H9 (cell line): ENCODE measurements at places on chromosomes 12 and 14.

GRCh38 chr12:53603804-53604203 lies 22.4 kb downstream of the ATF7 start:
- DNase-seq = no peak

DNA sequence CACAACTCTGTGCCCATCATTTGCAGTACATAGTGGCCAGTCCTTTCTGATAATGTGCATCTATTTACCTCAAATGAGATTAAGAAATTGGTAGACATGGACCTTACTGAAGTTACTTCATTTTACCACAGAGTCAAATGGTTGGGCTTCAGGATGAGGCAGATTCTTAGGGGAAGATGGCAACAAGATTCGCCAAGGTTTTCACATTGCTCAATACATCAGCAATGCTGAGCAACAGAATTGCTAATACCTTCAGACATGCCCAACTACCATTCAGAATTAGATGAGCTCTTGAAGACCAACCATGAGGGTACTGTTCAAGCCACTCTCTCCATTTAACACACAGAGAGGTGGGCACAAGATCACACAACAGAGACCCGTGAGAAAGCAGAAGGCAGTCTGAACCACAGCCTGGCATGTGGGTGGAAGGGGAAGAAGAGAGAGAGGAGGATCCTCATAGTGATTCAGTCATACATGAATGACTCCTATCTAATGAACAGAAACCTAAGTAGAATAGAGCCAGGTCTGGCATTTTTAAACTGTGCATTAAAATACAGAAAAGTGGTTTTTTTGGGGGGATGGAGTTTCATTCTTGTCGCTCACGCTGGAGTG lies 28.5 kb downstream of the CPM start:
- DNase-seq = no peak

DNA sequence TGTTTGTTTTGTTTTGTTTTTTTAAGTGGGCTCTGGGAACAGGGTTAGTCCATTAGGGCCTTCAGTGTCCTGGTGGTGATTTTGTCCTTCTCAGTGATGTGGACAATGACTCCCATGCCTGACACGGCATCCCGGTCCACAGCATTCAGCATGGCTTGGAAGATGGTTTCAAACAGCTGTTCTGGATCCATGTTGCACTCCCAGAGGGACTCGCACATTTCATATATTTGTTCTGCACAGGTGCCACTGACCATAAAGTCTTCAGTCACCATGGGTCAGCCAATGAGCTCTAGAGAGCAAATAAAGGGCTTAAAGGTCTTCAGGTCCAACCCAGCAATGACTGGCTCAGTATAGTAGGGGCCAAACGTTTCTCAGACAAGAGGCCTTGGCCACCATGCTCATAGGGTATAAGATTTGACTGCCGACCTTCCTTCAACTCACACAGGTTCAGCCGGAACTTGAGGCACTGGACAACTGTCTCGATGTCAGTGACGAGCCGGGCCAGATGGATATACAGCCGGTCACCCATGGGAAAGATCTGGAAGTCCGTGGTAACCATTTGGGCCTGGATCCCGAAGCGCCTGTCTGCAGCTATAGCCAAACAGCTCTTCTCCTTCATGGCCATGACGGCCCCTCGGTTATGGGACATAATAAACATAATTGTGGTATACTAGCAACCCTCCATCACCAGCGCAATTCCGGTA lies 18.0 kb downstream of the OR10P1 start:
- no peak for DNase-seq

DNA sequence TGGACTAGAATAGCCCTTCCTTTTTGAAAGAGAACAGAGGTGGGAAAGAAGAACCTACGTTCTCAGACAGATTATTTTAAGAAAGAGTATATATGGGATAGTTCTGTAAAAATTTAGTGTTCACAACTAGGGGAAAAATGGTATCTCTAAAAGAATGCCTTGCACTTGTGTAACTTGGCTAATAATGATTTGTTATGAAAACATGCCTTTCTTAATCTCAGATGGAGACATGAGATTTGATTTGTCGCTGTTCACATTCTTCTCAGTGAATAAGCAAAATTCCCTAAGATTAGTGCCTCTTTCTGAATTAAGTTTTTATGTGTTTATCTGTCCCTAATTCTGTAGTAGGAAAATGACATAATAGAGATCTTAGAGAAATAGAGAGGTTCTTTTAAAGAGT lies 100.8 kb downstream of the USP15 start:
- no peak for DNase-seq

- DNase-seq = no peak
Measured at GRCh38 chr14:57295239-57295638, 26.5 kb downstream of the AP5M1 start.

GRCh38 chr12:12176402-12176801 lies 90.4 kb downstream of the LRP6 start:
- DNase-seq = no peak

GRCh38 chr14:34098045-34098984 lies 147.4 kb upstream of the EGLN3 start:
- no peak for DNase-seq

- no peak for DNase-seq
Measured at GRCh38 chr12:112375105-112375504, 7.1 kb downstream of the HECTD4 start.

- no peak for DNase-seq
Measured at GRCh38 chr14:44901696-44902095, 60.1 kb downstream of the KLHL28 start.

DNA sequence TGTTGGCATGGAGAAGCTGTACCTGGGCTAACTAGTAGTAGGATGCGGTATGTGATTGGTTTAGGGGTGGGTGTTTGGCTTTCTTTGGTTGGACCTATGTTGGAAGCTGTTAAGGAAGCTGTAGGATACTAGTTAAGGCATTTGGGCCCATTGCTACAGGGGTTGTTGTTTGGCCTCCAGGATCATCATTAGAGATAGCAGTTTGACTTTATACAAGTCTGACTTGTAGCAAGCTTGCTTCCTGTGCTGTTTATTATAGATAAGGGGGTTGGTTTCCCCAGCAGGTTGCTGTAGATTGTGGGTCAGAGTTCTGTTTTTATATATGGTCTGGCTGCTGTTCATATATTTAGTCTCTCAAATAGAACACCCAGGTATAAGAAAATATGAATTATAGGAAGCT lies 1.4 kb upstream of the PRIM1 start:
- DNase-seq = no peak

GRCh38 chr12:118874698-118875548 lies 106.4 kb upstream of the SRRM4 start:
- peak; percentile 90 for DNase-seq

- no peak for DNase-seq
Measured at GRCh38 chr14:68552602-68553001, 240.3 kb downstream of the ZFP36L1 start.

- DNase-seq = no peak
Measured at GRCh38 chr12:16523951-16524331, 82.0 kb downstream of the LMO3 start.

- DNase-seq = no peak
Measured at GRCh38 chr14:79246173-79246572, 965.1 kb downstream of the DIO2 start.

DNA sequence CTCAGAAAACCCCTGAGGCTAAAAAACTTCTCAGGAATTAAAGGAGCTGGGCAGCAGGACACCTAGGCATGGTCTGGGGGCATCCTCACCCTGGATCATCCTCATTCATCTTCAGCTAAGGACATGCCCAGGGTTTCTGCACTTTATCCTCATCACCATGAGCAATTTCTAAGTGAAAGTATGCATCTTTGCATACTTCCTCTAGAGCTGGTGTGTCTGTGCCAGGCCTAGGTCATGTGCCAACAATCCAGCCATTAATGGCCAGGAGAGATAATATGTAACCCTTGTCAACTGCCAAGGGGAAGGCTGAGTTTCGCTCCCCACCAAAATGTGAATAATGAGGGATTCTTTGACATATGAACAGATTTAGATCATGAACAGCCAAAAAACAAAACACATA lies 160.5 kb downstream of the KITLG start:
- no peak for DNase-seq

- no peak for DNase-seq
Measured at GRCh38 chr12:97748298-97748697, 285.7 kb downstream of the RMST start.

GRCh38 chr14:99549684-99550083 lies 54.3 kb downstream of the CCDC85C start:
- no peak for DNase-seq

DNA sequence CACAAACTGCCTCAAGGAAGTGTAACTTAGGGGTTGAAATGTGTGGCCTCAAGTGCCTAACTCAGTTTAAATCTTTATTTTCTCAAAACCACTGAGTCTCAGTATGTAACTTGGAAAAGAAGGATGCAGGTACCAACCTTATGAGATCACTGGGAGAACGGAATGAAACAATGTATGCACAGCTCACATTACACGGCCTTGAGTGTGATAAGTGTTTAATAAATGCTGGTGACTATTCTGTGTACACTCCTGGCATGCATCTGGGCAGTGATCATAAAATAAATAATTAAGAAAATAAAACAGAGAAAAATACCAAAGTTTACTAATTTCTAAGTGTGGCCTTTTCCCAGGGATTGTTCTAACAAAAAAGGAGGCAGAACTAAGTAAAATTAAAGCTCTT lies 974.5 kb upstream of the FLRT2 start:
- DNase-seq = no peak

DNA sequence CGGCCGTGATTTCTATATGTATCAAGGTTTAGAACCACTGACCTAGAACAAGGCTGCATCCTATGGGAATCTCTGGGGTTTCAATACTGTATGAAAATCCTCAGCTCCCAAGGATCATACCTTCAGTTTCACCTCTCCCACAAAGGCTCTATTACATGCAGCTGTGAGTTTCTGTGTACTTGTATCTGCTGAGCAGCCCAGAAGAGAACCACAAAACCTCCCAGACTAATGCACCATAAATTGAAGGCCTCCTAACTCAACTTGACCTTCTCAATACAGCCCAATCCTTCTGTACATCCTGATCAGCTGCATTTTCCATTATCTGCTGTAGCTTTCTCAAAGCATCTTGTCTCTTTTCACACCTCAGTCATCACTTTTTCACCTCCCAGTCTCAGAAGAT lies 5.4 kb upstream of the KCNH5 start:
- DNase-seq = no peak

GRCh38 chr12:3730111-3730510 lies 22.8 kb downstream of the CRACR2A start:
- DNase-seq = no peak

- DNase-seq = no peak
Measured at GRCh38 chr14:22039938-22040780, 366.5 kb upstream of the OR4E1 start.

DNA sequence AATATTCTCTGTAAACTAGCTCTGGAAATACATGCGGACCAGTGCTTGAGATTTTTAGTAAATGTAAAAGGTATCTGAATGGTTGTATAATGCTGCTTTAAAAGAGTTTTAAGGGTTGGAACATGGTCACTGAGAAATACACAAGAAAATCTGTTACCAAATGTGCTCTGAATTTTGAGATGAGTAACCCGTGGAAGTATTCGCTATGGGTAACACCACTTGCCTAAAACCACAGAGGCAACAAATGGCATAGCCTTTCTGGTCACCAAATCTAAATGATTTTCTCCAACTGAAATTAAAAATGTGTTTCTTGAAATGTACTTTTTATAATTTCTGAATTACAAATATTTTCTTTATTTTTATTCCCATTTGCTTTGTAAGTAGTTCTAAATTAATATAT lies 745.7 kb downstream of the DIO2 start:
- no peak for DNase-seq

DNA sequence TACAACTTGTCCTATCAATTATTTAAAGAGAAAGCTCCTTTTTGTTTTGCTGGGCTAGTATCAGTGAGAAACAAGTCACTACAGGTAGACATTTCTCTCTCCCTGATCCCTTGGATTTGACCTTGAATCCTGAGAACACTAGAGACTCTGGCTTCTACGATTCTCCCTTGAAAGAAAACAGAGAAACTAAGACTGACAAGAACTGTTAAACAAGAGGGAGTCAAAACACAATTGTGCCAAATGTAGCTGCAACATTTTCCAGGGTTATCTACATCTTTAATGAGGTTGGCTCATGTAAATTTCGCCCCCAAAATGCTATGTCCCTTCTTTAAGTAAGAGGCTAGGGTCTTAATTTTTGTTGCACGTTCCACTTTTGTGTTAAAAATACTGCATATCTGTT lies 62.4 kb downstream of the SLC38A1 start:
- no peak for DNase-seq
